T-cell (primary cell): ENCODE measurements at places on chromosomes 2 and 18.
A peak's percentile ranks its signal among the peaks of the same experiment; 100 is the strongest.

DNA sequence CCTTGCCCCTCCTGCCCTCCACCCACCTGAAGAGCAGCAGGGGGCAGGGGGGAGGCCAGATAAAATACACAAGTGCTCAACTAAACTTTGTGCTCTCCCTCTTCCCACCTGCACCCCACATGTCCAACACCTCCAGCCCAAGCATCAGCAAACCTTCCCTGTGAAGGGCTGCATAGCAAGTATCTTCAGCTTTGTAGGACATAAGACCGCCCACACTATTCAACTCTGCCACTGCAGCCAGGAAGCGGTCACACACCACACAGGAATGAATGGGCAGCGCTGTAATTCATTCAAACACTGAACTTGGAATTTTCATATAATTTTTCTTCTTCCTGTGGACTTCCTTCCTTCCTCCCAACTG, 27.5 kb downstream of the TFCP2L1 start:
- no peak for DNase-seq

DNA sequence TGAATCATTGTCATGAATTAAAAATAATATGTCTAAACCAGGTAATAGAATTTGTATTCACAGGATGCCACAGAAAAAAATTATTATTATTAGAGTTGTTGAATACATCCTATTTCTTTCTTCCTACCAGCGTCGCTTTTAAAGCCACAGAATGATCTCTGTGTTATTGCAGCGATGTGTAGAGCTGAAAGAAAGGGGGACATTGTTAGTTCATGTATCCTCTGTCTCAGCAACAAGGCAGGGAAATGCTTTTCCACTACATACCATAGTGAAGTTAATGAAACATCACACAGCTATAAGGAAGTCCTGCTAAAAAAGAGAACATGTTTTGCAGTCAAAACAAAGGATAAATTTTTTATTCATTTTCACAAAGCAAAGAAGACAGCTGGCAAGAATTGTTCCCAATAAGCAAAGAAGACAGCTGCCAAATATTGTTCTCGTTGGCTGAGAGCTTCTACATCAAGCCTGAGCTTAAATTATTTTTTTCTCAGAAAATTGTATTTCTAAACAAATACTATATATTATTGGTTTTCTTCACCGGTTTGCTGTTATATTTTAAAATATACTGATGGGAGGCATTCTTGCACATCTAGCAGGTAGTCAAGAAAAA, 1234.4 kb downstream of the SUCLG1 start:
- DNase-seq, result no peak

- no peak for DNase-seq
Measured at GRCh38 chr2:72993147-72993932, 76.0 kb downstream of the EMX1 start.

DNA sequence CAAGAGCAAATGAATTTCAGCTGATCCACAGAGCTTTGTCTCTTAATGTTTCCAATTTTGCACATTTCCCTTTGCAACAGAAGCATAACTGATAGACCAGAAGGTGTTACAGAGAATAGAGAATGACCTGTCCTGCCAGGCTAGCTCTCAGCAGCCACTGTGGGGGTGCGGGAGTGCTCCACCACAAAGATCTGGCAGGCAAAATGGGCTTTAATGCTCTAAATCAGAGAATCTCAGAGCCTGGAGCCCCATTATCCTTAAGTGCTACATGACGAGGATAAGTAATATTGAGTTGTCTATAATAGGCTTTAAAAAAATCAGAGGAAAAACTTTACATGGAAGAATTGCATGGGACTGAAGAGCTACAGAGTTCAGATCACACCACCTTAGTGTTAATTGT, 245.7 kb downstream of the PDE11A start:
- DNase-seq, result no peak

GRCh38 chr18:9095297-9096006, 7.0 kb upstream of the NDUFV2 start:
- DNase-seq, result peak; percentile 17
